T47D (cell line): ENCODE measurements at places on chromosomes 3 and 15.

- no peak for DNase-seq
These were observed 112.4 kb downstream of the ADAMTSL3 start for GRCh38 chr15:83766339-83766738.

DNA sequence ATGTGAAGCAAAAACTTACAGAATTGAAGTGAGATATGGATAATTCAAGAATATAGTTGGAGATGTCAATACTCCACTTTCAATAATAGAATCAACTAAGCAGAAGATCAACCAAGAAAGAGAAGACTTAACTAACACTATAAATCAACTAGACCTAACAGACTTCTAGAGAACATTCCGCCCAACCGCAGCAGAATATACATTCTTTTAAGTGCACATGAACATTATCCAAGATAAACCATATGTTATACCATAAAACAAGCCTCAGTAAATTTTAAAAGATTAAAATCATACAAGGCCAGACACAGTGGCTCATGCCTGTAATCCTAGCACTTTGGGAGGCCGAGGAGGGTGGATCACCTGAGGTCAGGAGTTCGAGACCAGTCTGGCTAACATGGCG lies 5.5 kb upstream of the TEX55 start:
- DNase-seq: no peak

DNA sequence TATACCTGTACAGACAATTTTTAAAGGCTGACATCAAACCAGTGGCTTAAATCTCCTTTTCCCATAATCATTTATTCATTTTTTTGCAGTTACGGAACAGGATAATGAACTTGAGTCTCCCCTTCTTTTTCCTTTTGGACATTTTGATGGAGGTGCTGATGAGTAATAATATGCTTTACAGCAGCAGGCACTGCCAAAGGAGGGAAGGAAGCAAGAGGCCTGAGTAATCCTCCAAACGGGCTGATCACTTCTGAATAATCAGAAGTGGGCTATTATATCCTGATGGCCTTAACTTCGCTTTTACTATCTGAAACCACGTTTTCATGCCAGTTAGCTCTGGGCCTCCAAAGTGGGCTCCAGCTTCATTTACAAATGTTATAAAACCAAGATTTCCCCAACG lies 527.2 kb downstream of the FOXP1 start:
- DNase-seq: no peak

GRCh38 chr3:32017286-32017685 lies 35.7 kb downstream of the ZNF860 start:
- no peak for DNase-seq

DNA sequence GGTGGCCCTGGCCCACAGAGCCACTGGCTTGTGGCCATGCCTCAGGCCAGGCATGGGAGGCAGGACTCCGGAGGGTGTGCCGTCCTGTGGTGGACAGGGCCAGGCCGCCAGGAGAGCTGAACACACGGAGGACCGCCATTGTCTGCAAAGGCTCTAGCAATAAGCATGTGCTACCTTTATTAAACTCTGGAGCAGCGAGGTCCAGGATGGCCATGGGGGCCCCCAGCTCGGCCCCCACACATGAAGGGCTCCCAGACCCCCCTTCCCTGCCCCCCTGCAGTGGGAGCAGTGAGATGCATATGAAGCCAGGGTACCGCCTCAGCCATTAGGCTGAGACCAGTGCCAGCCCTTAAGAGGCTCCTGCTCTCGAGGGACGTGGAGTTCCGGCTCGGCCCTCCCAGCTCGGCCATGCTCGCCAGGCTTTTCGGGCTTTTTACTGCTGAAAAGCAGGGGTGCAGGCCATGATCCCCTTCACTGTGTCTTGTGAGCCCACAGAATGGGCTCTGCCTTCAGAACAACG lies 2.7 kb downstream of the AMIGO3 start:
- DNase-seq: no peak

DNA sequence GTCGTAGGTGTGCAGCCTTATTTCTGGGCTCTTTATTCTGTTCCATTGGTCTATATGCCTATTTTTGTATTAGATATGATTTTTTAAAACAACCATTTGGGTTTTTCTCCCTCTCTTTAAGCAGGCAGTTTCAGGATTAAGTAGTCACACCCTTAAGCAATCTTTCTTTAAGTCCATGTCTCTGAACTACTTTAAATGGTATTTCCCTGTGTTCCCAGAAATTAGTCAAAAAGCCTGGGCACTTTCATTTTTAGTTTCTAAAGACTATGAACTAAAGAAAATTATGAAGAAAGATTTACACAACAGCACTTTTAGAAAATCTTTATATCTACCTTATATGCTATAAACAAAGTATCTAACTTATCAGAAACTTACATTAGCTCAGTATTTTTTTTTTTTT lies 110.3 kb downstream of the FAIM start:
- no peak for DNase-seq

GRCh38 chr3:48877671-48878070 lies 21.0 kb downstream of the SLC25A20 start:
- no peak for DNase-seq

GRCh38 chr3:71119171-71119570 lies 464.4 kb downstream of the FOXP1 start:
- no peak for DNase-seq

- no peak for DNase-seq
These were observed 592 bp upstream of the ZNF445 start for GRCh38 chr3:44478055-44478468.
